A673 (cell line): ENCODE measurements at places on chromosomes 2 and 18. TPM values are rescaled to one million over a fixed set of nuclear protein-coding genes. Genes with fewer than 3 reads are reported as not detected.
A peak's percentile ranks its signal among the peaks of the same experiment; 100 is the strongest.

GRCh38 chr2:105765415-105766299, 20.9 kb downstream of the NCK2 start:
- DNase-seq, result no peak

DNA sequence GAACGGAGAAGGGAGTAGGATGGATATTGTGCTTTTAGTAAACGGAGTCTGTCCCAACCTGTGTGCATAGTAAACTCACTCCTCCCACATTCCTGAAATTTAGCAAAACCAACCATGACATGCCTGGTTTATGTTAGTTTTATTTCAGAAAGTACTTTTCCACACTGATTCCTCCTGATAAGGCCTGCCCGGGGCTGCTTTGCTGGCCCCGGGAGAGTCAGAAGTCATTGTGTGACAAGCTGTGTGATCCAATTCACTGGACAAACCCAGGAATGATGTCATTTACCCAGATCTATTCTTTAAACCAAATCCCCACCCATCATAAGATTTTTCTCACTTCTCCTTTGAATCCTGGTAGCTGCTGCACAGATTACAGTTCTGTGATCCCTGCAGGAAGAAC, 109.0 kb downstream of the SETBP1 start:
- DNase-seq, result peak; percentile 27

DNA sequence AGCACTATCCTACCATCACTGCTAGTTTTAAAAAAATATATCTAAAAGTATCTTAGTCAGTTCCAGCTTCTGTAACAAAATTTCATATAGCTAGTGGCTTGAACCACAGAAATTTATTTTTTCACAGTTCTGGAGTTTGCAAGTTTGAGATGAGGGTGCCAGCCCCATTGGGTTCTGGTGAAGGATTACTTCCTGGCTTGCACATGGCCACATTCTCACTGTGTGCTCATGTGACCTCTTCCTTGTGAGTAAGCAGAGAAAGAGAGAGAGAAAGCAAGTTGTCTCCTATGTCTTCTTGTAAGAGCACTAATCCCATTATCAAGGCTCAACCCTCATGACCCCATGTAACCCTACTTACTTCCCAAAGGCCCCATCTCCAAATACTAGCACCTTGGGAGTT, 158.9 kb downstream of the DOK6 start:
- DNase-seq, result no peak

The RAB31 gene
- 6.1 and 8.1 TPM in 2 replicates for total RNA-seq

DNA sequence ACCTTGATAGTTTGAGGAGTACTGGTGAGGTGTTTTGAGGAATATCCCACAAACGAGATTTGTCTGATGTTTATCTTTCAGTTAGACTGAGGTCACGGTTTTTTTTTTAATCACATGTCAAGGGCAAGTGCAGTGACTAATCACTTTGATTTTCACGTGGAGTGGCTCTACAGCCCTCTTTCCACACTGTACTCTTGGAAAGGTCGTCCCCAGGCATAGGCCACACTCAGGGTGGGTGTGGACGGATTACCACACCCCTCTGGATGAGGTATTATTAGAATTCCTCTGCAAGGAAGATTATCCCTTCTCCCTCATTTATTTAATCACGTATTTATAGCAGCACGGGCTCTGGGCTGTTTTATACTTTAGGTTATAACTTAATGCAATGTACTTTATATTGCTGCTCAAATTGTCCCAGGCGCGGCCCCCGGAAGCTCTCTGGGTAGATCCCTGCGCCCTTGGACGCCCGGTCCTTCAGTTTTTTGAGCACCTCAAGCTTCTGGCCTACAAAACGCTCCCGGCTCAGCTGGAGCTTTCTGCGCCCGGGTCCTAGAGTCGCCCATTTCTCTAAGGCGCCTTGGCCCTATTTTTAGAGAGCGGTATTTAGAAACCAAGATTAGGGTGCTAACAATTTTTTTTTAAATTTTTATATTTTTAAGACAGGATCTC, 515 bp upstream of the PLEKHB2 start:
- peak; percentile 89 for DNase-seq

DNA sequence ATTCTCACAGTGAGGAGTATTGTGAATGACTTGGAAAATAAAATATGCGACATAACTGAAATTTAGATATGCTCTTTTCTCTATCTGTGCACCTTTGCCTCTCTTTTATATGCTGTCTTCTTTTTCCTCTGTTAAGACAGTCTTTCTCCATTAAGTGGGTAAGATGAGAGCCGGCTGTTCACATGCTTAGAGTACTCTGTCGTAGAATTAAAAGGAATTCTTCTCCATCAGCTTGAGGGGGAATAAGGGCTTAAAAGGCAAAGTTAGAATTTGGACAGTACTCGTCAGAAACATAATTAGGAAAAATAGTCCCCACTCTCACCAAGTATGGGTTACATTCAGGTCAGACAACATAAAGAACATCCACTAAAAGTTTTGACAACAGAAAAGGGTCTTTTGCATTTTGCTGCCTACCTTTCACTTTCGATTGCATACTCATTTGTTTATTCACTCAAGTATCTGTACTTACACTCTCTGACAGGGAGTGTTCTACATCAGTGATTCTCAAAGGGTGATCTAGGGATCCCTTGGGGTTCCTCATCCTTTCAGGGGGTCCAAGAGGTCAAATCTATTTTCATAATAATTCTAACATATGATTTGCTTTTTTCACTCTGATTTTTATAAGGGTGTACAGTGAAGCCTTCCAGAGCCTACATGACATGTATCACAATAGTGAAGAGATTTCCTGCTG, 48.0 kb downstream of the ARHGAP15 start:
- DNase-seq, result no peak

DNA sequence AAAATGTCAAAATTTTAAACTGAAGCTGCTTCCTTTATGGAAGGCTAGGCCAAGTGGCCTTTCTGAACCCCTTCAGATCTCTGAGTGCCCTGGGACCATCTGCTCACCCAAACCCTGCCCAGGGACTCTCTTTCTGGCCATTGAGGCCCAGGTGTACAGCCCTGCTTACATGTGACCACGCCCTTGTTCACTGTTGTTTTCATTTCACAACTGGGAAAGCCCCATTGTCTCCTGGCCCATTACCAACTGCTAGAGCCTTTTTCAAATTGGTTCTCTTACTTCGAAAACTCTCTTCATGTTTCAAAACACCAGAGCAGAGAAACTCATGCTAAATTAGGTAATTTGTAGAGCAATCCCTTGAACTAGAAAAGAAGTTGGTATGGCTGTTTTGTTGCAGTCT, 219.5 kb upstream of the TANK start:
- DNase-seq, result no peak

The CRACDL gene
- not detected in 2 replicates for total RNA-seq

DNA sequence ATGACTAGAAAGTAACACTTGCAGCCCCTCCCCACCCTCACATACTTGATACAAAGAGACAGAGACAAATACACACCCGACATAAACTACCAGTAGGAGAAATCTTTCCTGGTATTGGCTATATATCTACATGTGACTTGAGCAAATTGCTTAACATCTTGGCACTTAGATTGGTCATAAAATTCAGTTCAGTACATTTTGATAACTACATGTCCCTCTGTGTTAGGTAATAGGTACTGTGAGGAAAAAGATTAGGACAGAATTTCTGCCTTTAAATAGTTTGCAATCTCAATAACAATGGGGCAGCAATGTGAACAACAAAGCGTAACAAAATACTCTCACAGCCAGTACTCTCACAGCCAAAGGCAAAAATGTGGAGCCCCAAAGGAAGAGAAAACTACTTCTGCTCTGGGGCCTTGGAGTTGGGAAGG, 670.0 kb upstream of the ACVR2A start:
- DNase-seq, result no peak

DNA sequence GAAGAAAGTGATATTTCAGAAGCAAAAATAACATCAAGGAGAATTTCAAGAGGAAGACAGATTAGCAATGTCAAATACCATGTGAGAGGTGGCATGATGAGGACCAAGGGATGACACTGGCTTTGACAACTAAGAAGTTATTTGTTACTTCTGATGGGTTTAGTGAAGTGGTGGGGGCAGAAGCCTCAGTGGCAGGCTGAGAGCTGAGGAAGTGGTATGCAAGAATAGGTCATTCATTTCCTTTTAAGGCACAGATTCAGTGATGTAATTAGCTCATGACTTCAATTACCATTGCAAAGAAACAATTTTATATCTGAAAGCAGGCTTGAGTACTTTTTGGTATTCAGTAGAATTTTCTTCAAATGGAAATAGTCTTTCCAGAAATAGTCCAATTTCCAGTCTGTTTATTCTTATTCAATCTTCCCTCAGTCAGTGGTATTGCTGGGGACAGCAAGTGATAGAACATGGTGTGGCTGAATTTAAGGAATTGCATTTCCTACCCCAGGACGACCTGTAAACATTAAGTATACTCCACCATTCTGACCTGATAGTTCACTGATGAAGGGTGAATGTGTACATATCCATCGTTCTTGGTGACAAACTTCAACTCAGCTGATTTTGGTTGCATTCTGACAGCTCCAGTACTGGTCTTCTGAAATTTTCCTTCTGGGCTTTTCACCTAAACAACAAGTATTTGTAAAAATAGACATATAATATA, 28.2 kb downstream of the GEMIN6 start:
- DNase-seq, result no peak

- no peak for DNase-seq
Measured at GRCh38 chr2:229543176-229543873, 171.0 kb downstream of the DNER start.
